ENCODE measurements at places on chromosomes 5 and 9. TPM values are rescaled to one million over a fixed set of nuclear protein-coding genes. Genes with fewer than 3 reads are reported as not detected.

DNA sequence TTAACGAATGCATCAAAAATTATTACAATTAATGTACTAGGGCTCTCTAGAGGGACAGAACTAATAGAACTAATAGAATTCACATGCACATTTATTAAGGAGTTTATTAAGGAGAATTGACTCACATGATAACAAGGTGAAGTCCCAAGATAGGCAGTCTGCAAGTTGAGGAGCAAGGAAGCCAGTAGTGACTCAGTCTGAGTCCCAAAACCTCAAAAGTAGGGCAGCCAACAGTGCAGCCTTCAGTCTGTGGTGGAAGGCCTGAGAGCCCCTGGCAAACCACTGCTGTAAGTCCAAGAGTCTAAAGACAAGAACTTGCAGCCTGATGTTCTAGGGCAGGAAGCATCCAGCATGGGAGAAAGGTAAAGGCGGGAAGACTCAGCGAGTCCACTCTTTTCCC lies 633.8 kb downstream of the SEMA5A start:
- DNase-seq, result peak; percentile 55

GRCh38 chr5:154196281-154196680 lies 5.7 kb downstream of the GALNT10 start:
- DNase-seq, result no peak

GRCh38 chr9:81879501-81879916 lies 48.7 kb upstream of the SPATA31D4 start:
- no peak for DNase-seq

- DNase-seq, result no peak
Observed at GRCh38 chr5:359301-359897, 37.9 kb downstream of the AHRR start.

DNA sequence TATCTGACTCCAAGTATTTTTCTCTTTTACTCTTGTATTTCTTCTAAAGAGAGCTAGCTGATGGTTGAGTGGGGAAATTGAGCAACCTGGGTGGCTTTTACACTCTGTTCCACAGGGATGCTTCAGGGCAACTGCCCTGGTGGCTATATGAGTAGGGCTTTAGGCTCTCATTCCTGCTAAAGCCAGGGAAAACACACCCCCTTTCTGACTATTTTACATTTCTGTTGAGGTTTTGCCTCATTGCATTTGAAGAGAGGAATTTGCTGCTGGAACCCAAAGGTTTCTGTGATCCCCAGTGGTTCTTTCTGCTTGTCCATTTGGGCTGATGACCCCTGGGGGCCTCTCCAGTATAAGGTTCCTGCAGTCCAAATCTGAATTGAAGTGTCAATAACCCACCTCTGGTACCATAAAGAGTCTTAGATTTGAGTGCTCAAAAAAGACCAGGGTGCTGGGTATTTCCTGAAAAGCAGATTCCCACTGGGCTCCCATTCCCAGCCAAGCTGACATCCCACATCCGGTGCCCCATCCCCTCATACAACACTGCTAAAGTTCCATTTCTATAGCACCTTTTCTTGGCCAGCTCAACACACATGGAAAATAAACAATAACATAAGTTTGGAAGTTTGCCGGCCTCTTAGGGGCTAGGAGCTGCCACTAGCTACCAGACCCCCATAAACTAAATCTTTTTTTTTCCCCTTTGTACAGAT lies 59.5 kb downstream of the PAPPA start:
- no peak for DNase-seq

GRCh38 chr5:116388564-116389258 lies 185.9 kb downstream of the SEMA6A start:
- DNase-seq, result no peak

- DNase-seq, result peak; percentile 47
Observed at GRCh38 chr5:32713770-32714381, 2.8 kb downstream of the NPR3 start.

DNA sequence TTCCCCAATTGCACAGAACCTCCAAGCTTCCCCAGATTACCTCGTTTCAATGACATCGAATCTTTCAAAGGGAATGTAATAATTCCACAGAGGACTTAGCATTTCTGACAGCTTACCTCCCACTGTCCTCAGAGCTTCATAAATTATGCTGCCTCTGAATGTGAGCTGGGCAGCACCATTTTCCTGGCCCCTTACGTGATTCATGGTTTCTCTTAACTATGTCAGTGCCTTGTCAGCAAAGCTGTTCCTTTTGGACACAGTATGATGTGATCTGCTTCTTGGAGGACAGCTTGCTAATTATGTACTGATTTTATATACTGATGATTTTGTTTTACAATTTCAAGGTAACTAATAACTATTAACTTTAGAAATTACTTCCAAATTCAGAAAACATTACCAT lies 27.7 kb upstream of the SSBP2 start:
- DNase-seq, result peak; percentile 44

GRCh38 chr9:129617167-129617566 lies 3.7 kb downstream of the C9orf50 start:
- peak; percentile 66 for DNase-seq

DNA sequence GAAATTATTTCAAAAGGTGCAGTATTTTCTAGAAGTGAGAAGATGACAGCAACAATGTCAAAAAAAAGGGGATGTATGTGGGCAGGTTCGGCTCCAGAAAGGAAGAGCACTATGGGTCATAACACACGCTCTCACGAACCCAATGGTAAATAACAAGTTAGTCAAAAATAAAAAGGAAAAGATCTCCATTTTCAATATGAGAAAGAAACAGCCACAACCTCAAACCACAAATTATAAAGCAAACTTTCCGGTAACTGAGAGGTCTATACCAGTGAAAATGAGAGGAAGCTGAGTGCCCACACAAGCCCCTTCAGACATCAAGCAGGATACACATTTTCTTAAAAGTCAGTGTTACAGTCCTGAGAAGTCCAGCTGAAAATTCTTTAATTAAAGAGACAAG lies 398.5 kb upstream of the RPS23 start:
- no peak for DNase-seq

GRCh38 chr5:168207450-168208029 lies 83.9 kb upstream of the WWC1 start:
- DNase-seq, result no peak

DNA sequence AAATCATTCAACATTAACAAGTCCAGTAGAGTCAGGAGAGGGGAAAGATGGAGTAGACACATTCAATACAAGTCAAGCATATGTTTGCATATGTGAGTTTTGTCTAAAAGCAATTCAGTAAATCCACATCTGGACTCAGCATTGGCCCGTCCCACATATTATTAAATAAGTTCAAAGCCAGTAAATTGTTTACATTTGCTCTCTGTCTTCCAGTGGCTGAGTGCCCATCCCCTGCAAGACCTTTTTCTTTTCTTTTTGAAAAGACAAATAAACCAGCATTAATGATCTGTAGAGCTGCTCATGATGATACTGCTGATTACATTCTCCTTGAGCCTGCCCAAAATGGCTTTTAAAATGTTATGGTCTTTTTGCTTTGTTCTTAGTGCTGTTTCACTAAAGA lies 71.1 kb downstream of the TNC start:
- no peak for DNase-seq

- peak; percentile 49 for DNase-seq
Observed at GRCh38 chr9:130927995-130928900, 10.8 kb downstream of the FIBCD1 start.

GRCh38 chr5:61504143-61504770 lies 172.2 kb downstream of the ZSWIM6 start:
- DNase-seq, result no peak

- DNase-seq, result peak; percentile 45
Observed at GRCh38 chr9:135906291-135907005, 898 bp downstream of the CAMSAP1 start.

GRCh38 chr5:80793354-80793753 lies 138.6 kb upstream of the DHFR start:
- no peak for DNase-seq

- no peak for DNase-seq
Observed at GRCh38 chr5:173733831-173734501, 117.5 kb upstream of the BOD1 start.

DNA sequence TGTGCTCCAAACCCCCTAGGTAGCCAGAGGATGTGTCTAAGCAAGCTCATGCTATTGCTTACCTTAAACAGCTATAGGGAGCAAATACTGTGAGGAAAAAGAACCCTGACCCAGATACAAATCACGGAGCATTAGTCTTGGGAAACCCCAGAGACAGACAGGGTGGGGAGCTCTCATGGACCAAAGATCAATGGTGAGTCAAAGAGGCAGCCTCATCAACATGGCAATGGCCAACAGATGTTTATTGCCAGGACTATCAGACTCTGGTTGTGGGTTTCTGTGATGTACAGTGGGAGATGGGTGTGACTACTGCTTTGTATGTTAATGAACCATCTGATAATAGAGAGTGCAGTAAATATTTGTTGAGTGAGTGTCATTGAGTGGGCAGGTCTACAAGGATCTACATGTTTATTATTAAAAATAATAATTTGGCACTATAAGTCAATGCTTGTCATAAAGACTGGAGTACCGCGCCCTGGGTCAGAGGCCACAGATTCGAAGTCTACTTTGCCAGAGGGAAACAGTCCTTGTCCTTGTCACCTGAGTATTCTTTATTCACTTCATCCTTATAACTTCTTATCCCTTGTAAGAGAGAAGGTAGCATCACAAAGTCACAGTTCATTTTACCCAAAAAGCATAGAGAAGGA lies 56.5 kb upstream of the RAI14 start:
- DNase-seq, result no peak

DNA sequence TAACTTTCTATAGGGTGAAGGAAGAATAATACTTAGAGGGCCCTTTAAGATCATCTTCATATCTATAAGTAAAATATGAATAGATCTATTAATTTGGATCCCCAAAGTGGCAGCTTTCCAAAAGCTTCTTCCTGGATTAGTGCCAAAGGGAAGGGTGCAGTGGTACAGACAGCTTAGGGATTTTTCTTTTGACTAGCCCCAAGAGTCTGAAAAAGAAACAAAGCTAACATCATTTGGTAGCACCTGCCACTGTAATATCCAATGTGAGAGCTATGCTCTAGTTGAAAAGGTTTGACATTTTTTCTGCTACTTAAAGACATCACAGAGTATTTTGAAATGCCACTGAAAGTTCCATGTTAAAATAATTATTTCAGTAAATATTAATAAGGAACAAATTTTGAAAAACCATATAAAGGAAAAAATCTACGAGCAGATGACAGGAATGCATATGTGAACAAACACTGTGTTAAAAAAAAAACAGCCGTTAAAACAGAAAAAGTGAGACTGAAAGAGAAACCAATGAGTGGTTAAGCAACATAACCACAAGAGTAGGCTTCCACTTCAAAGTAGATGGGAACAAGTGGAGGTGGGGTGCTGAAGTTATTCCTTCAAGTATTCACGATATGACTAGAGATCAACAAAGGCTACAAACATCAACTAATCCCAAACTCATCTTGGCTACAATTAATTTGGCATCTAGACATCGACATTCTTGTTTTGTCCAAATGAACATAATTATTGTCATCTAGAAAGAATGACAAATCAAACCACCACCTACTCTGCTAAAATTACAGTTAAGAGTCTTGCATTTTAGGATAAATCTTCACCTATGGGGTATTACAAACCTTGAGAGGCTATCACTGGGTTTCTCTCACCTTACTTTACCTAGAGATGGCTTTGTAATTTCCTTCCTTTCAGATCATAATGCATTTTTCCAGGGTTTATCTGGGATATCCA lies 137.5 kb downstream of the CPLANE1 start:
- no peak for DNase-seq

GRCh38 chr5:177982072-177982727 lies 13.8 kb downstream of the PROP1 start:
- DNase-seq, result no peak

DNA sequence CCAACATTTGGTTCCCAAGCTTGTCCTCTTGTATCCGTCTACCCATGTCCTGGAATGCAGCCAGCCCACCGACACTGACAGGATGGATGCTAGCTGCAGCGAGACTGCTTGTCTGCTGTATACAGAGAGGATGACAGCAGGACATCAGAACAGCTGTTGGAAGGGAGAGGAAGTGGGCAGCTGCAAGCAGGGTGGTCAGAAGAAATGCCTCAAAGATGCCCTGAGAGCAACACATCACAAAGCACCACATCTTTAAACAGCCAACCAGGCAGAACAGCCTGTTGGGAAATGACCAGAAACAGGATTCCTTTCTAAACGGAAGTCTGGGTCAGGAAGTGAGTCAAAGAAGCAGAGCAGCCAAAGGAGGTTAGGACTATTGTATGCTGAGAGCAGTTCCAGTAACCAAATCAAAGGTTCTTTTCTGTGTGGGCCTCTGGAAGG lies 219.1 kb downstream of the NDUFS4 start:
- DNase-seq, result peak; percentile 98

DNA sequence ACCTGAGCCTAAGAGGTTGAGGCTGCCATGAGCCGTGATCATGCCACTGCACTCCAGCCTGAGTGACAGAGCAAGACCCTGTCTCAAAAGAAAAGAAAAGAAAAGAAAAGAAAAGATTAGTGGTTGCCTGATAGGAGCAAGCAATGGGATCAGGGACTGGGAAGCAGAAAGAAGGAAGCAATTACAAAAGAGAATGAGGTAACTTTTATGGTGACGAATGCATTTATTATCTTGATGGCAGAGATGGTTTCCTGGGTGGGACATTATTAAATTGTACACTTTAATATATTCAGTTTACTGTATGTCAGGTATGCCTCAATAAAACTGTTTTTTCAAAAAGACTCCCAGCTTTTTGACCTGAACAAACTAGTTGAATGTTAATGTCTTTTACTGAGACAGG lies 7.5 kb upstream of the PFDN1 start:
- DNase-seq, result no peak

GRCh38 chr5:161549106-161549505 lies 2.6 kb upstream of the GABRB2 start:
- DNase-seq, result peak; percentile 27

- peak; percentile 12 for DNase-seq
Observed at GRCh38 chr5:76953551-76954382, 922 bp downstream of the CRHBP start.

DNA sequence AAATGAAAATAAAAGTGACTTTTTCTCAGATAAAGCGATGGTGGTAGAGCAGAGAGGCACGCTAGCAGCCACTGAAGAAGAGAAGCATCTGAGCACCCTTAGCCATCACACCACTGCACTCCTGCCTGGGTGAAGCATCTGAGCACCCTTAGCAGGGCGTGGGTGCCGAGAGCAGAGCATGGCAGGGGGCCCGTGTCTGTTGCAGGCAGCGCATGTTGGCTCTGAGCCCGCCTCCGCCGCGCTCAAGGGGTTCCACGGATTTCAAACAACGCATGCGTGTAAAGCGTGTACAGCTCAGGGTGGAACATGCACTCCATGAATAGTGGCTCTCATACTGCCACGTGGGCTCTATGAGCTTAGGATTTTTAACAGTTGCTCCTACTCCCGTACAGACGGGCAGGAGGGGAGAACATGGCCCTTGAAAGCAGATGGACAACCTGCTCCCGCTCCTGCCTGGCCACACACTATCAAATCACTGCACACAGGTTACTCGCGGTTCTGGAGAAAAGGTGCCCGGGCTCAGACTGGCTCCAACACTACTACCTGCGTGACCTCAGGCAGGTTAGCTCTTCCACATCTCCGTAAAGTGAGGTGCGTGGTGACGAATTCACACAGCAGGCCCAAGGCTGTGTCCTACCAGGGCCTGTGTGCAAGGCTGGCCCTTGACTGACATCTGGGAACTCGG lies 12.1 kb downstream of the LRRC14B start:
- no peak for DNase-seq

The ARL14EPL gene
- total RNA-seq, result 0.40 TPM

The TMEM232 gene
- 1.1 TPM for total RNA-seq

The MEGF10 gene
- total RNA-seq, result 21.0 TPM

The NPR2 gene
- total RNA-seq, result 23.0 TPM

The PTGES gene
- total RNA-seq, result 0.34 TPM

The DPM2 gene
- 29.5 TPM for total RNA-seq

The MYO10 gene
- 21.5 TPM for total RNA-seq

The FABP6 gene
- not detected for total RNA-seq

The ZDHHC11 gene
- not detected for total RNA-seq

The PCDHGA5 gene
- 1.5 TPM for total RNA-seq

The GMCL2 gene
- total RNA-seq, result not detected

The GPBP1 gene
- 47.8 TPM for total RNA-seq

The ZNF79 gene
- total RNA-seq, result 8.4 TPM
